ENCODE measurements at places on chromosomes 12 and 14.

DNA sequence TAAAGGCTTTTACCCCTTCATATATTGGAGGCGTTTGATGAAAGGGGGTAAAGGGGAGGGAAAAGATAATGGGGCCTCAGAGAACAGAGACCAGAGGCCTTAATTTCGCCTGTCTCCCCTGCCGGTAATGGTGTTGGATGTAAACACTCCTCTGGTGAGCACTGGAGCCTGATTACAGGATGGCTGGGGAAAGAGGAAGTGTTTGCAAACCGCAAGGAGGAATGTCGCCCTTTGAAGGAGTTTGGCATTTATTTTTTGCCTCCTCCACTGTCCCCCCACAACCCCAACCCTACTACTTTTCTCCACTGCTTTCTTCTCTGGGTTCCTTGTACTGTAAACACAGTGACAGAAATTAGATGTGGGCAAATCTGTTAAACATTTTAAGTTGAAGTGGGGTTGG, 211.9 kb upstream of the TBX3 start:
- no peak for DNase-seq

DNA sequence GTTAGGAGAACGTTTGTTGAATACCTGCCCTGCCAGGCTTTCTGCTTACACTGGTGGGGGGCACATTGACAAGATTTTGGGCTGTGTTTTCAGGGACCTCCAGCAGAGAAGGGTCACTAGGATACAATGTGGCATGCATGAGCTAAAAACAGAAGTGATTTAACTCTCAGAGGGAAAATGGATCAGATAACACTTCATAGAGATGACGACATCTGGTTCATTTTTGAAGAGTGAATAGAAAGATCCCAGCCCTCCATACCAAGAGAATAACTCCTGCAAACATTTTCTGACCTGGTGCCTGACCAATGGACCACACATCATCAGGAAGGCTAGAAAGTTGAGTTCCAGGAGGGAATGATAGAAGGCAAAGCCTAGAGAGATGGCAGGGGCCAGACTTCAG, 33.7 kb downstream of the CKB start:
- no peak for DNase-seq

DNA sequence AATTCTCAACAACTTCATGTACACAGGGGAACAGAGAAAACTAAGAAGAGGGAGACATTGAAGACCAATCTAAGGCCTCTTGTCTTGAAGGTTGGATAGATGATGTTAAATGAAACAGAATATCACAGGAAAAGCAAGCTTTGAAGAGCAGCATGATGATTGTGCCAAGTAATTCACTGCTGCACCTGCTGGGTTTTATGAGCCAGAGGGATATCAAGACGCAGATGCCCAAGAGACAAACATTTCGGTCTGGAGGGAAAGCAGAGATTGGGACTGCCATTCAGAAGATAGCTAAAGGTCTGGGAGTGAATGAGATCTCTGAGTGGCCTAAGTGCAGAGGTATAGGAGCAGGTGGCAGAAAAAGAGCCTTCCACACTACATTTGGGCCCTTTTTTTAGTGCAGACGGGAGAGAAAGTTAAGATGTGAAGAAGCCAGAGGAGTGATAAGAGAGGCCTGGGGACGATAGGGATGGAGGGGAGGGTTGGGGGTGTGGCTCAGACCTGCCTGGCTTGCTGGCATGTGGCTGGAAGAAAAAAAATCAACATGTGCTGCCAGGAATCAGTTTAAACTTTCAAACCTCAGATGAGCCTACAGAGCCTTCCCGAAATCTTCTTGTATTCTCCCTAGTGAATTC, 200.6 kb downstream of the AEBP2 start:
- no peak for DNase-seq

DNA sequence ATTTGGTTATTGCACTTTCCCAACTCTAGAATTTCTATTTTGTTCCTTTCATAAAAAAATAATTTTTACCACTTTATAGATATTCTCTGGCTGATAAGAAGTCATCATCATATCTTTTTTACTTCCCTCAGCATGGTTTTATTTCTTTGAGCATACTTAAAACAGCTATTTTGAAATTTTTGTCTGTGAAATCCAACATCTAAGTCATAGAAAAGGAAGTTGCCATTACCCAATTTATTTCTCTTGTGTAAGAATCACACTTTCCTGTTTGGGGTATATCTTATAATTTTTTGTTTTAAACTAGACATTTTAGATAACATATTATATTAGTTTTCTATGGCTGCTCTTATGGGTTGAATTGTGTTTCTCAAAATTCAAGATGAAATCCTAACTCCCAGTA, 400.2 kb upstream of the OR4E1 start:
- DNase-seq: no peak

GRCh38 chr14:33938131-33938949, 12.5 kb downstream of the EGLN3 start:
- DNase-seq: no peak

DNA sequence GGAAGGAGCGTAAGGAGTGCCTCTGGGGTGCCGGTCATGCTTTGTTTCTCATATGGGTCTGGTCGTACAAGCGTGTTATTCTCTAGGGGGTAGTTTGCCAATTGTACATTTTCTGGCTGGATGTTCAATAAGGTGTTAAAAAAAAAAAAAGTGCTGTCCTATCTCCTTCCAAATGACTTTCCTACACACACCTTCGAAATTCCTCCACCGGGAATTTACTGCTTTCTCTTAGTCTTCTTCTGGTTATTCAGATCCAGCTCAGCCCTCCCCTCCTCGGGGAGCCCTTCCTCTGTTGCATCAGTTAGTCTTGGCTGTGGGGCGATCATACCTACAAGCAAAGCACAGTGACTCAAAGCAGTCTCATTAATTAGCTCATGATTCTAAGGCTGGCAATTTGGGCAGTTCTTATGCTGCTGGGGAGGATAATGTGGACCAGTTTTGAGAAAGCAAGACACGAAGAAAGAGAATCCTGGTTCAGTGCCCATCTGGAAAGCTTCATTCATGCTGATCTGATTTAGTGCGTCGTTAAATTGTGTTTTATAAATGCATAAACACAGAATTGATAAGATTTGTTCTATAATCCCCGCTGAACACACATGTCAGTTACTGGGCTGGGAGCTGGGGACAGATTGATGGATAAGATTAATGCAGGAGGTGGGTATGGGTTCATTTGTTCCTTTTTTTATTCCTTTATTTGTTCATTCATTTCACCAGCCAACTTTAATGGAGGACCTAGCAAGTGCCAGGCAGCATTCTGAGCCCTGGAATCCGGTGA, 9.2 kb upstream of the CLMN start:
- no peak for DNase-seq
